ENCODE measurements at places on chromosomes 2 and 18.

GRCh38 chr2:75559680-75560021 lies 1.1 kb downstream of the EVA1A start:
- DNase-seq: no peak
- peaks cover 8% of the 10 kb centered on the region for H3K4me1 ChIP-seq
- H3K4me3 ChIP-seq: peak overlapping the region; percentile 49
- no peaks in the 10 kb centered on the region for H3K36me3 ChIP-seq
- H3K27ac ChIP-seq: no peak overlapping the region
- peaks cover 6% of the 10 kb centered on the region for H3K27me3 ChIP-seq

- peak overlapping the region; percentile 29 for H3K4me3 ChIP-seq
- no peak overlapping the region for H3K27ac ChIP-seq
- no peaks in the 10 kb centered on the region for H3K4me1 ChIP-seq
- H3K36me3 ChIP-seq: no peaks in the 10 kb centered on the region
- peak; percentile 86 for DNase-seq
These were observed 12.8 kb downstream of the ATP6V1B1 start for GRCh38 chr2:70948337-70949003.

DNA sequence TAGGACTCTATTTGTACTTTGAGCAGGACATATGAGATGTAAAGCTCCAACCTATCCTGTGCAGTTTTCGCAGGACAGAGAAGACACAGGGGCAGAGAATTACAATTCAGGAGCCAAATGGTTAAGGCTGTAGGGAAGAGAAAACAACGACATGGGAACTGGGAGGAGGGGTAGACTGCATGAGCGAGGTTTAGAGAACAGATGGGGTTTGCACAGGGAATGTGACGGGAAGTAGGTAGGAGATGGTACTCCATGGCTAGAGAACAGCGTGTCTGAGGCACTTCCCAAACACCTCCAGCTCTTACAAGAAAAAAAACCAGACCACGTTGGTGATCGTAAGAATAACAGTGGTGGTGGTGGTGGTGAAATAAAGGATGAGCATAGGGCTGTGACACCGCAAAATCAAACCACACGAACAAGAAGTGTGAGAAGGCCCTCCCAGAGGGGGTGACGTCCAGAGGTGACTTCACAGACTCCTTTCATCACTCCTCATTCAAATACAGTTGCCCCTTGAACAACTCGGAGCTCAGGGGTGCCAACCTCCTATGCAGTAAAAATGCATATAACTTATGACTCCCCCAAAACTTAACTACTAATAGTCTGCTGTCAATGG lies 92.7 kb downstream of the FARSB start:
- no peaks in the 10 kb centered on the region for H3K27me3 ChIP-seq
- no peak for DNase-seq
- H3K27ac ChIP-seq: no peak overlapping the region
- H3K4me3 ChIP-seq: no peak overlapping the region
- H3K36me3 ChIP-seq: peaks cover 9% of the 10 kb centered on the region

- no peaks in the 10 kb centered on the region for H3K36me3 ChIP-seq
- H3K4me1 ChIP-seq: no peaks in the 10 kb centered on the region
- no peak for DNase-seq
These were observed 566.6 kb upstream of the DSEL start for GRCh38 chr18:68083131-68083530.

DNA sequence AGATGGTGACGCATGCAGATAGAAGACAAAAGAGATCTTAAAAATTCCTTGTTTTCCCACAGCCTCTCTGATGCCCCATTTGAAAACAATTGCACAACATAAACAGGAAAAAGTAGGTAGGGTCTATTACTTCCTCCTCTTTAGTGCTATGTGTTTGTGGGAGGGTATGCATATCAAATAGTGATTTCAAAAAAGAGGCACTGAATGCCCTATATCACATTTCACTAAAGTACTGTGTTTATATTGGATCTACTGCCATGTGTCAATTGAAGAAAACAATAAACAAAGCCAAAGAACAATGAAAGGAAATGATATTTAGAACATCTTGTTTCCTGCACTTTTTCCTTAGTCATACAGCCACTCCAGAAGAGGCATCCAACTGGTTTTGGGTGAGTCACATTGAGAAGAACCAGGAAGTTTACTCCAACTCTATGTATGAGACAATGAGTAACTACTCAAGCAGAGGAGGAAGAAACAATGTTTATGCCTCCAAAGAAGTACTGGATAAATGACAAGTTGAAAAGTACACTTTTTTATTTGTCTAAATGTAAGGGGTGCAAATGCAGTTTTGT lies 583.6 kb downstream of the FBXO15 start:
- no peaks in the 10 kb centered on the region for H3K36me3 ChIP-seq
- DNase-seq: no peak
- H3K4me1 ChIP-seq: no peaks in the 10 kb centered on the region
- no peak overlapping the region for H3K27ac ChIP-seq

DNA sequence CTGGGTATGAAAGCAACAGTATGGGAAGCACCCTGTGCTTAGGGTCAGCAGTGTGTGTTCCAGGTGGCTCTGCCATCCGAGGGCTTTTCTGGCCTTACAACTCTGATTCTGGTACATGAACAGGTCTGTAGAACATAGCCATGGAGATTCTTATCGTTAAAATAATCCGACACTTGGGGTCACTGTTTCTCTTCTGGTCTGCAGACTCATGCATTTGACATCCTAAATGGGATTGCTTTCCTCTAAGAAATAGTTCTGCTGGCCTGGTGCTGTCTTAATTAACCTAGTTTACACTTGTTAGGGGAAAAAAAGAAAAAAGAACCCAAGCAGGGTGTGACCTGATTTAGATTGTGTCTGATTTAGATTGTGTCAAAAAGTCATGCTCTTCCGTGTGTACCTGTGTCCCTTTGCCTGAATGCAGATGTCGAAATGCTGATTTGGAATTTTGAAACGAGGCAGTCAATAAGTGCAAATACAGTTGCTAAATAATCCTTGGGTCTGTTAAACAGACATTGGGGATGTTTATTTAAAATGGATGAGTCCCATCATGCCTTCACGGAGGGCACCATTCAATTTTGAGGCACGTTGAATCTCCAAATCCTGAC lies 59.6 kb downstream of the TRPM8 start:
- H3K27ac ChIP-seq: no peak overlapping the region
- H3K27me3 ChIP-seq: no peaks in the 10 kb centered on the region
- DNase-seq: no peak

DNA sequence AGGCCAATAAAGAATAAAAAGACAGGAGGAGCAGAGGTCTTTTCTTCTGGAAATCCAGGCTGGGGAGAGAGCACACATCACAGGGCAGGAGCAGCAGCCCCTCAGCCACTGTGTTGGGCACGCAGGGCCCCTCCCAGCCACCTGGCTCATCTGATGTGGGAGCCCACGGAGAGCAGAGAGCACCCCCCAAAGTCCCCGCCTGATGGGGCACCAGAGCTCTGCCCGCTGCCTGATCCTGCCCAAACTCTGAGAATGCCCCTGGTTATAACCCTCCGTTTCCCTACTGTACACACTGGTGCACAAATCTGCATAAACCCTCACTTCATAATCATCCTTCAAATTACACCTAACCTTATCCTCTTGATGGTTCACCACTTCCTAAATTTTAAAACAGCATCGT lies 111.3 kb downstream of the HDAC4 start:
- peaks cover 41% of the 10 kb centered on the region for H3K4me1 ChIP-seq
- no peaks in the 10 kb centered on the region for H3K27me3 ChIP-seq
- no peak overlapping the region for H3K4me3 ChIP-seq
- peak; percentile 30 for DNase-seq

GRCh38 chr2:105384861-105385260 lies 14.0 kb downstream of the FHL2 start:
- H3K36me3 ChIP-seq: no peaks in the 10 kb centered on the region
- no peak overlapping the region for H3K27ac ChIP-seq
- H3K27me3 ChIP-seq: no peaks in the 10 kb centered on the region
- no peak for DNase-seq
- peaks cover 10% of the 10 kb centered on the region for H3K4me1 ChIP-seq
- H3K4me3 ChIP-seq: no peak overlapping the region
